ENCODE measurements at places on chromosomes 7 and 10. TPM values are rescaled to one million over a fixed set of nuclear protein-coding genes. Genes with fewer than 3 reads are reported as not detected.

DNA sequence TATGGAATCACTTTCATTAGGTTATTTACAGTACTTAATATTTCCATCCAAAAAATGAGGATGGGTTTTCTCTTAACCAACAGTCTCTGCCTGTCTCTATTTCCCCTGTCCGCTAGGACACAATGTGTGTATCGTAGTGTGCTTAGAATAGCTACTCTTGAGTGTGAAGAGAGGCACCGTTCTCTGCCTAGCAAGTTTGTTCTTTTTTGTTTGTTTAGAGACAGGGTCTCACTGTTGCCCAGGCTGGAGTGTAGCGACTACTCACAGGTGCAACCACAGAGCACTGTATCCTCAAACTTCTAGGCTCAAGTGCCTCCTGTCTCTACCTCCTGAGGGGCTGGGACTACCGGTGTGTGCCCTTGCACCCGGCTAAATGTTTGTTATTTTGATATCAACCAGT, 121.9 kb downstream of the ANK3 start:
- no peak for DNase-seq

GRCh38 chr7:134355927-134356326, 39.2 kb upstream of the SLC35B4 start:
- no peak for DNase-seq

GRCh38 chr10:89479771-89480446, 55.5 kb downstream of the SLC16A12 start:
- no peak for DNase-seq

The ZNF804B gene
- total RNA-seq, result not detected

The CALML5 gene
- total RNA-seq, result not detected

- no peak for DNase-seq
Measured at GRCh38 chr7:33619264-33619663, 286.1 kb upstream of the BMPER start.

GRCh38 chr7:75655536-75655935, 83.2 kb downstream of the HIP1 start:
- no peak for DNase-seq

DNA sequence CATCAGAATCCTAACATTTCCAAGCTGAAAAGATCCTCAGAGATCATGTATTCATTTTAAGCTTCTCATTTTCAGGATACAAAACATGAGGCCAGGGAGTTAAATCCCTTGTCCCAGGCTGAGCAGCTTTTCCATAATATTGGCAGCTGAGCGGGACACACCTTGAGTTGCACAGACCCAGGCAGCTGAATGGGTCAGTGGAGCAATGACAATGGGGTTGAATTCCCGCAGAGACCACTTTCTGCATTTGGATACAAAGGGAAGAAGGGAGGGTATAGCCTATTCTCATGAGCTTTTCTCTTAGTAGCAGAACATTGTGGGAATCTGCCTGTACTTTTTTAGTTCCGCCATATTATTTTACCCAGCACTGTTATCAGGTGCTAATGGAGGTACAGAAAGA, 49.5 kb downstream of the PRR15 start:
- DNase-seq, result no peak

- DNase-seq, result no peak
Measured at GRCh38 chr10:132846631-132847415, 60.9 kb upstream of the NKX6-2 start.

DNA sequence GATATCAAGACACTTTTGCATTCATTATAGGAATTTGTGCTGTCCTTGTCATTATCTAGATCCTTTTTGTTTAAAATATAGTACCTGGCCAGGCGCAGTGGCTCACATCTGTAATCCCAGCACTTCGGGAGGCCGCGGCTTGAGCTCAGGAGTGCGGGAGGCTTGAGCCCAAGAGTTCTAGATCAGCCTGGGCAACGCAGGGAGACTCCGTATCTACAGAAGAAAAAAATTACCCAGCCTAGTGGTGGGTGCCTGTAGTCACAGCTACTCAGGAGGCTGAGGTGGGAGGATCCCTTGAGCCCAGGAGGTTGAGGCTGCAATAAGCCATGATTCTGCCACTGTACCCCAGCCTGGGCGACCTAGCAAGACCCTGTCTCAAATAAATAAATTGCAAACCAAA, 621 bp upstream of the MORN4 start:
- DNase-seq, result no peak

DNA sequence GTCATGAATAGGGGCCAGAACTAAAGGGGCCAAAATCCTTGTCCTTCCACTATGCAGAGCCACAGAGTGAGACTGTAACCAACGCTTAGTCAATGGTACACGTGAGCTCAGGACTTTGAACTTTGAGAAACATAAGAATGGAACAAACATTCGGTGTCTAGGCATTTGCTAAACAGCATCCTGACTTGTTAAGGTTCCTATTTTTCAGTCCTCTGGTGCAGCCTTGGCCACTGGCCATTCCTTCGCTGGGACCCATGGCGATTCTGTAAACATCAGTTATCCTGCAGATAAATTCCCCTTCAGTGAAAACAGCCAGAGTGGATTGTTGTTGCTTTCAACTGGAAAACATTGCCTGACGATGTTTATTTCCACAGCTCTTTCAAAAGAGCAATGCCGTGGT, 266.8 kb downstream of the SORCS1 start:
- DNase-seq, result no peak

The SEMA3D gene
- 17.7 TPM for total RNA-seq

- peak; percentile 42 for DNase-seq
Measured at GRCh38 chr10:97499561-97500296, 1.0 kb downstream of the UBTD1 start.

DNA sequence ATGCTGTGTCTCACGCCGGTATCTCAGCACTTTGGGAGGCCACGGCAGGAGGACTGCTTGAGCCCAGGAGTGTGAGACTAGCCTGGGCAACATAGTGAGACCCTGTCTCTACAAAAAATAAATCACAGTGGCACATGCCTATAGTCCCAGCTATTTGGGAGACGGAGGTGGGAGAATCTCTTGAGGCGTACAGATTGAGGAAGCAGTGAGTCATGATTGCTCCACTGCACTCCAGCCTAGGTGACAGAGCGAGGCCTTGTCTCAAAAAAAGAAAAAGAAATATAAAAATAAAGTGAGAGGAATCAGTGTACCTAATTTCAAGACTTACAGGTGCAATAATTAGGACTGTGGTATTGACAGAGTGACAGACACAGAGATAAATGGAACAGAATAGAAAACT, 23.9 kb downstream of the SLC25A40 start:
- no peak for DNase-seq
